Kidney (tissue), 22 donors: ENCODE measurements at places on chromosomes 3 and 15. TPM values are rescaled to one million over a fixed set of nuclear protein-coding genes. Genes with fewer than 3 reads are reported as not detected.

- no peak for DNase-seq
Measured at GRCh38 chr15:70311821-70312220, 214.1 kb upstream of the TLE3 start.

GRCh38 chr15:78481917-78482316 is 25.5 kb upstream of the HYKK start:
- DNase-seq = no peak

Gene ATP13A5
- polyA plus RNA-seq = not detected

- DNase-seq = no peak
Measured at GRCh38 chr3:59769127-59769750, 719.4 kb upstream of the CFAP20DC start.

Gene CCR8
- polyA plus RNA-seq = not detected

GRCh38 chr15:69997813-69998212 is 99.9 kb downstream of the TLE3 start:
- peak; percentile 48 for DNase-seq

Gene IMPG2
- polyA plus RNA-seq = 0.15 TPM

Gene ZNF385D
- 1.4 TPM for polyA plus RNA-seq

DNA sequence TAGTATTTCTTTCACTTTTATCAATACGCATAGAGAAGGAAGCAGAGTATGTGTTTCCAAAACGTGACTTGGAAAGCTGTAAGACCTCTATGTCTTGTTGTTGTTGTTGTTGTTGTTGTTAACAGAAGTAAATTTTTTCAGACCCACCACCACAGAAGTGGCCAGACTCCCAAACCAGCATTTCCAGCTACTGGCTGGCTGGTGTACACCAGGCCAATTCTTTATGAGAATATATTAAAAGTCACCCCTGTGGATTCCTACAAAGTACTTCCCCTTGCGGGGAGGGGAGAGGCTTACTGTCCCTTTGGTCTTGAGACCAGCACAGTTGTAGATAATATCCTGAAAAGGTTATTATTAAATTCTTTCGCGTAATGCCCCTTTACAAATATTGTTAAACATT is 1.6 kb upstream of the FOXP1 start:
- no peak for DNase-seq

DNA sequence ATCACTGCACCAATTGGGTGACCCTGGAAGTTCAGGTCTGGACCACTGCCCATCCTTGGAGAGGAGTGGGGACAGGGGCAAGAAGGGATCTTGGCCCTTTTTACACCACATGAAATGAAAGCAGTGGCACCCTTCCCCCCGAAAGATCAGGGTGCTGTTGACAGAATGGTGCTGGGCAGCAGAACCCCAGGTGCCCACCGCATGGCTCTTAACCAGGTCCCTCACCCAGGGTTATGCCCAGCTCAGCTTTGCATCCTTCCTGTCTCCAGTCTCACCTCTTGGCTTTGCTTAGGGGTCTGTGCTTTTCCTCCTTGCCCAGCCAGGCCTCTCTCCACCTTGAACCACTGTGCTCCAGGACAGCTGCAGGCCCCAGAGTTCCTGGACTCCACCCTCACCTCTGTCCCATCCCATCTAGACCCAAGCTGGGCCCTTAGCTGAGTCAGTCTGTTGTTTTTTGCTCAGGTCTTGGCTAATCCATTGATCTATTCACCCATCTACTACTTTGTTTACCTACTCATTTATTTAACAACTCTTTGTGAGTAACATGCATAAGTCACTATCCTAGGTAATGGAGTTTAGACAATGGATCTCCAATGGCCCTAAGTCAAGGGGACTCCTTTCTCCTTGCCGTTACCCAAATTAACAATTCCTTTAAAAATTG is 77.1 kb upstream of the PRR23E start:
- DNase-seq = no peak

DNA sequence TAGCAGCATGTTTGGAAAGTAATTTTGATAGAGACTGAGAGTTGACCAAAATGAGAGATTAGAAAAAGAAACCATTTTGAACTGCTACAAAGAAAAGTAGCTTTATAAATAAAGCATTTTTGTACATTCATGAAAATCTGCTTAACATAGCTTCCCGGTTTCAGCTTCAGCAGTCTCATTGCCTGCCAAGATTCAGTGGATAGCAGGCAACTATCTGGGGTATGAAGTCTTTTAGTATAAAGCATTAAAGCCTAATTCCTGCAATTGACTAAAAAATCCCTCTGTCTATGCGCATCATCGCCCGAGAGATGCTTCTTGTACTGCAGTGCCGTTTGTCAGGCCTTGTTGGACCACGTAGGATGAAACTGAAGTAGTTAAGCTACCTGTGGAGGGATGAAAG is 588.4 kb downstream of the NAALADL2 start:
- DNase-seq = no peak

Gene ABHD10
- polyA plus RNA-seq = 53.2 TPM

DNA sequence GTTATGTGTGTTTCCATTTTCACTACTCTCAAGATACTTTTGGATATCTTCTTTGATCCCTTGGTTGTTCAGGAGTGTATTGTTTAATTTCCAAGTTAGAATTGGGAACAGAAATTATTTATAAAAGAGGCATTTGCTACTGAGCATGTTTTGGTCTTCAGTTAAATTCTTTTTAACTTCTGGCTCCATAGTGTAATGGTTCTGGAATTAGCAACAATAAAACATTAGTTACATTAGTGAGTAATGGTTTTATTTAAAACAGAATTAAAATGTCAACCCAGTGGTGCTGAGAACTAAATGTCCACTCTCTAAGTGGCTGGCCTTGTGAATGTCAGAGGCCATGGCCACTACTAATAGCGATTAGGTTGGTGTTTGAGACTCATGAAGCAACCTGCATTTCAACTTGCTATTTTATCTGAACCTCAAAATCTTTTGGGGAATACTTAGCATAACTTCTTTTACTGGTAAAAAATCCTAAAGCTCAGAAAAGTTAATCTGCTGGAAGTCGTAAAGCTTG is 19.5 kb upstream of the MASP1 start:
- DNase-seq = no peak

DNA sequence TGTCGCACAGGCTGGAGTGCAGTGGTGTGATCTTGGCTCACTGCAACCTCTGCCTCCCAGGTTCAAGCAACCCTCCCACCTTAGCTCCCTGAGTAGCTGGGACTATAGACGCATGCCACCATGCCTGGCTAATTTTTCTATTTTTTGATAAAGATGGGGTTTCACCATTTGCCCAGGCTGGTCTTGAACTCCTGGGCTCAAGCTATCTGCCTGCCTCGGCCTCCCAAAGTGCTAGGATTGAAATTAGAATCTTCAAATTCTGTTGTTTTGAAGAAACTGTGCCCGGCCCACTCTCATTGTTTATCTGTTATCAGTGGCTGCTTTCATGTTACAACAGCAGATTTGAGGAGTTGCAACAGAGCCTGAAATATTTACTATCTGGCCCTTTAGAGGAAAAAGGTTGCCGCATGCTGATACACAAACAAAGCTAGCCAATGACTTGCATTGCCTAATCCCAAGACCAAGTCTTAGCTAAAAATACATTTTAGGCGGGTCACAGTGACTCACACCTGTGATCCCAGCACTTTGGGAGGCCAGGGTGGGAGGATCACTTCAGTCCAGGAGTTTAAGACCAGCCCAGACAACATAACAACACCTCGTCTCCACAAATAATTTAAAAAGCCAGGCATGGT is 43.2 kb upstream of the PPP4R2 start:
- DNase-seq = no peak

GRCh38 chr15:67708500-67708899 is 116.8 kb upstream of the SKOR1 start:
- DNase-seq = no peak

Gene GABRB3
- 4.7 TPM for polyA plus RNA-seq

Gene LYZL4
- not detected for polyA plus RNA-seq

Gene ANKRD63
- polyA plus RNA-seq = not detected

Gene CCR9
- 0.43 TPM for polyA plus RNA-seq

Gene GPR27
- 5.5 TPM for polyA plus RNA-seq

DNA sequence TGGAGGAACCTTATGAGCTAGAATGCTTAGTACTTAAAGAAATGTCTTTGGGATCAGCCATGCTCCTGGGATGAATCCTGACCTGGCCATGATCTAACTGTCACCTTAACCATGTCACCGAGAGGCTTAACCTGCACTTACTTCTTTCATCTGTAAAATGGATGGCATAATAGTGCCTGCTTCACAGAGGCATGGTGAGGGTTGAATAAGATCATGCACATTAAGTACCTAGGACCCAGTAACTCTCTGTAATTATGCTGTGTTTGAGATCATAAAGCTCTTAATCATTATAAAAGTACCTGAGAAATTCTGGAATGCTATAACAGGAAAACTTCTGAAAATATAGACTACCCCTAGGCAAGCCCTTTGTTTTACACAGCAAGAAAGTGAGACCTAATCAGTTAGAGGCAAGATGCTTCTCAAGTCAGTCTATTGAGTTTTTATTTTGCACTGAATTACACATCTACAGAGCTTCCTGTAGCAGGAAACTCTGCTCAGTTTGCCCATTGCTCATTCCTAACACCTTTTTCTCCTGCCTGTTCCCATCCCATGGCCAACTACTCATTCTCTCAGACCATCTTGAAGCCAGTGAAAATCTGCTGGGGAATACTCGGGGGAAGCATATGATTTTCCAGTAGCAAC is 1015.5 kb upstream of the CFAP20DC start:
- DNase-seq = no peak

Gene ZNF280D
- 13.7 TPM for polyA plus RNA-seq

DNA sequence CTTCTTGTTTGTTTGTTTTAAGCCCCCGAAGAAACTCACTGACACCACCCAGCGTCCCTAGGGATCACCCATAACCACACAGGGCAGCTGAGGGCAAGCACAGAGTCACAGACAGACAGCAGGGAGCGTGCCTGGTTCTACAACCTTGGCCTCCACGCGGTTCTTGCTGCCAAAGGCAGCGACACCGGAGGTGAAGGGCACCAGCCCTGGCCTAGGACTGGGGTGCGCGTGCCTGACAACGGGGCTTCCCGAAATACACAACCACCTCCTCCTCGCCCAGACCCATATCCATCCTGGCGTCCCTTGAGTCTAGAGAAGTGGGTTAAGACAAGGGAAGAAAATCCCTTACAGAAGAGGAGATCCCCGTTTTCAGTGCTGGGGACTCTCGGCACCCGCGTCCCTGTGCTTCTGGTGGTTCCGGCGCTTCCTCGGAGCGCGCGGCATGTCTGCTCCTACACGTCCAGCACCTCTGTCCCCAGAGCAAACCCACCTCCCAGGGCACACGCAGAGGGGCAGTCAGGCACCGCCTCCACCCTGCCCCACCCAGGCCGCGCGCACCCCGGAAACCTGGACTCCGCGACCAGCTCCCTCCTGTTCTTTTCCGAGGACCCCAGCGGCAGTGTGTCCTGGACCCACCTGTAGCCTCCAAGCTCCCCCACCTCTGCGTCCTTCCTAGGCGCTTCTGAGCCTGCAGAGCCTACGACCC is 911 bp downstream of the RFTN1 start:
- no peak for DNase-seq

DNA sequence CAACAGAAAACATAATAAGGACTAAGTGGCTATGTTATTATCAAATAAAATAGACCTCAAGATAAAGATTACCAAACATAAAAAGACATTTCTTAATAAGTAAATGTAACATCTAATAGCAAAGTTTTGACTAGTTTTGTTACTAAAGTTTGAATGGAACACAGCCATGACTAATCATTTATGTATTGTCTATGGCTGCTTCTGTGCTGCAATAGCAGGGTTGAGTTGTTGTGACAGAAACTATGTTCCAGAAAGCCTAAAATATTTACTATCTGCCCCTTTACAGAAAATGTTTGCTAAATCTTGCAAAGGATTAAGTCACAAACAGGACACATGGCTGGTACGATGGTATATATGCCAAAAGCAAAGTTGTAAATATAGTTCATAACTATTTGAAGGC is 37.9 kb upstream of the MYH15 start:
- no peak for DNase-seq

Gene FRMD5
- 0.32 TPM for polyA plus RNA-seq

DNA sequence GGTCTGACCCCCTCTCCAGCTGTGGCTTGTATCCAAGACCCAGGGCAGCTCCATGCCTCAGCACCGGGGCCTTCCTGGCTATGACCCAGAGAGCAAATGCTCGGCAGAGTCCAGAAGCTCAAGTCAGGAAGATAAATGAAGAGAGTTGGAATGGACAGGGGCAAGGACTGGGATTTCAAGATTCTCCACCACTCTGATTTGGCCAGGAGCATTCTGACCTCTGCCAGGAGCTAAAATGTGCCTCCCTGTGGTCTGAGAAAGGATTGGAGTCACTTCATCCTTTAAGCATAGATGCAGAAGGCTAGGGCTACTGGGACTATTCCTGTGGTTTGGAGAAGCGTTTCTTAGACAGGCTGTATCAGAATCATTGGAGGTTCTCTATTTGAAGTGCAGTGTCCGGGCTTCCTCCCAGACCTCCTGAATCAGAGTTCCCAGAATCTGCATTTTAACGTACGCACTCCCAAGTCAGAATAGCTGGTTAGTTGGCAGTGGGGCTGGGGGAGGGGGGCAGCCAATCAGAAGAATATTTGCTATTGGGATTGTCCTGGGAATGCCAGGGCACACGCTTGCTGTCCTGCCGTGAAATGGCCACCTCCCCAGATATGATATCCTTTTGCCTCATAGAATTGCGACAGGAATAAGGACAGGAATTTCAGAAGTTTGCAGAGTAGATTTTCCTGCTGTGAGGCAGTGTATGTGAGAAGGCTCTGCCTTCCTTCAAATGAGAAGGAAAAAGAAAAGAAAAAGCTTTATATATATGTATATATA is 57.4 kb downstream of the HRH1 start:
- DNase-seq = no peak

- DNase-seq = no peak
Measured at GRCh38 chr15:94791008-94791407, 559.6 kb downstream of the MCTP2 start.

DNA sequence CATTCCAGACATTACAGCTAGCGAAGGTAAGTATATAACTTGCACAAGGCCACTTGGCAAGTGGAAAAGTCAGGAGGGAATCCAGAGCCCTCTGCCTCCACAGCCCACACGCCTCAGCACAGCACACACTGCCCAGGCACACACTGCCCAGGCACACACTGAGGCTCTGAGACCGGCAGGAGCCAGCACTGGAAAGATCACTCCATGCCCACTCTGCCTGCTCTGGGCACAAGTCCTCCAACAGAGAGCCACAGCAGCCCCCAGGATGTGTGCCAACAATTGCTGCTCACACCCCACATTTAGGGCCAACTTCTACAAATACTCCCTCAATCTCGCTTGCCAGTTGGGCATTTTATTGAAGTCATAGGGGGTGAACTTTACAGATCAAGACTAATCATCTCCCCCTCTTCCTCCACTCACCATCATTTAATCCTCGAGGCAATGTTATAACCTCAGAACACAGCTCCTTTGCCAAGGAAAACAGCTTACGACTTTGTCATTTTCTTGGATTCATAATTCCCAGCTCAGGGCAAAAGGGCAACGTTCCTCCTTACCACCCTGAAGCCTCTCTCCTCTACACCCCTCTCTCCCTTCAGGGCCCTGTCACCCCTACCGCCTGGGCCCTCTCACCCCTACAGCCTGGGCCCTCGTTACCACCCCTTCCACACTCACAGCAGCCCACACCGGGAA is 53.0 kb upstream of the TPM1 start:
- DNase-seq = no peak

Gene ALDH1A3
- polyA plus RNA-seq = 5.4 TPM

Gene BSN
- polyA plus RNA-seq = 0.11 TPM

Gene TF
- polyA plus RNA-seq = 0.88 TPM

Gene CADPS
- polyA plus RNA-seq = not detected

- DNase-seq = no peak
Measured at GRCh38 chr15:72217216-72217615, 13.8 kb downstream of the PKM start.

GRCh38 chr3:177545964-177546363 is 348.7 kb upstream of the TBL1XR1 start:
- DNase-seq = no peak
